CD8-positive, alpha-beta T cell (primary cell): ENCODE measurements at places on chromosomes 4 and X. TPM values are rescaled to one million over a fixed set of nuclear protein-coding genes. Genes with fewer than 3 reads are reported as not detected.

Gene WDR44
- total RNA-seq: 11.2 TPM

Gene PIN4
- 1.1 TPM for total RNA-seq

Gene DRP2
- total RNA-seq: not detected

Gene MTHFD2L
- 10.7 TPM for total RNA-seq

Gene PNMA3
- 2.4 TPM for total RNA-seq

Gene FAM50A
- total RNA-seq: 39.6 TPM

Gene ERVMER34-1
- total RNA-seq: not detected

Gene PRDM8
- total RNA-seq: 5.2 TPM

Gene GLRA3
- not detected for total RNA-seq

Gene CXCL8
- total RNA-seq: 1.5 TPM

Gene AKAP4
- not detected for total RNA-seq

Gene CLNK
- total RNA-seq: not detected

Gene PRR32
- total RNA-seq: not detected

Gene CXXC4
- total RNA-seq: not detected

Gene NEXMIF
- 0.41 TPM for total RNA-seq

Gene USP17L18
- not detected for total RNA-seq

Gene ANKRD50
- total RNA-seq: 0.22 TPM

Gene CLGN
- not detected for total RNA-seq

Gene RBM47
- total RNA-seq: not detected

Gene HS6ST2
- not detected for total RNA-seq

Gene SULT1E1
- total RNA-seq: not detected

Gene C4orf46
- 3.9 TPM for total RNA-seq

Gene F11
- not detected for total RNA-seq

Gene DCHS2
- not detected for total RNA-seq

Gene TMEM271
- not detected for total RNA-seq

Gene MUC7
- total RNA-seq: not detected

Gene FAM184B
- not detected for total RNA-seq

Gene STIM2
- total RNA-seq: 67.0 TPM

Gene ASB9
- total RNA-seq: not detected

Gene NRK
- not detected for total RNA-seq

Gene SGMS2
- total RNA-seq: not detected

Gene ARSJ
- total RNA-seq: not detected

Gene SFRP2
- not detected for total RNA-seq

Gene MAGEA1
- total RNA-seq: not detected

Gene ABLIM2
- 1.6 TPM for total RNA-seq

Gene SPIN4
- total RNA-seq: 1.3 TPM

Gene MGAT4D
- not detected for total RNA-seq

Gene ASB12
- total RNA-seq: not detected

Gene TLR3
- 1.2 TPM for total RNA-seq

Gene CXorf51A
- total RNA-seq: not detected

Gene QRFPR
- not detected for total RNA-seq

Gene ARR3
- not detected for total RNA-seq

Gene SMR3B
- not detected for total RNA-seq

Gene PNCK
- total RNA-seq: 0.44 TPM

Gene TDO2
- total RNA-seq: not detected

Gene CHST7
- total RNA-seq: 9.4 TPM

Gene CT47B1
- total RNA-seq: not detected

Gene MYL5
- total RNA-seq: 28.7 TPM

Gene GAGE12J
- total RNA-seq: not detected

Gene SH3D19
- total RNA-seq: 0.60 TPM

Gene GABRA4
- not detected for total RNA-seq

Gene NAT8L
- 0.11 TPM for total RNA-seq

Gene UGT2A3
- total RNA-seq: not detected

Gene DRD5
- not detected for total RNA-seq

Gene F9
- total RNA-seq: not detected

Gene FRMPD3
- total RNA-seq: 0.42 TPM

Gene XK
- not detected for total RNA-seq
